ENCODE measurements at places on chromosomes 2 and 18. TPM values are rescaled to one million over a fixed set of nuclear protein-coding genes. Genes with fewer than 3 reads are reported as not detected.

DNA sequence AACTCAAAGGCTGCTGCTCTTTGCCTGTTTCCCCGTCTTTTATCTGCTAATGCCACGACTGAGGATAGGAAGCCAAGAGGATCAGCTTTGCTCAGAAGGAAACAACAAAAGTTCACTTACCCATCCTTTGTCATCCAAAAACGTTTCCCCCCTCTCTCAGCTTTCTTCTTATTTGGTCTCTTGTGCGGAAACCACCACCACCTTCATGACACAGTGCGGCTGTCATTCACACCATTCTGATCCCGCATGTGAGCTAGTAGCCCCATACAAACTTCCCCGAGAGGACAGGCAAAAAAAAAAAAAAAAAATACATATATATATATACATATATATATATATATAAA, 656 bp downstream of the LRRTM4 start:
- DNase-seq: no peak

DNA sequence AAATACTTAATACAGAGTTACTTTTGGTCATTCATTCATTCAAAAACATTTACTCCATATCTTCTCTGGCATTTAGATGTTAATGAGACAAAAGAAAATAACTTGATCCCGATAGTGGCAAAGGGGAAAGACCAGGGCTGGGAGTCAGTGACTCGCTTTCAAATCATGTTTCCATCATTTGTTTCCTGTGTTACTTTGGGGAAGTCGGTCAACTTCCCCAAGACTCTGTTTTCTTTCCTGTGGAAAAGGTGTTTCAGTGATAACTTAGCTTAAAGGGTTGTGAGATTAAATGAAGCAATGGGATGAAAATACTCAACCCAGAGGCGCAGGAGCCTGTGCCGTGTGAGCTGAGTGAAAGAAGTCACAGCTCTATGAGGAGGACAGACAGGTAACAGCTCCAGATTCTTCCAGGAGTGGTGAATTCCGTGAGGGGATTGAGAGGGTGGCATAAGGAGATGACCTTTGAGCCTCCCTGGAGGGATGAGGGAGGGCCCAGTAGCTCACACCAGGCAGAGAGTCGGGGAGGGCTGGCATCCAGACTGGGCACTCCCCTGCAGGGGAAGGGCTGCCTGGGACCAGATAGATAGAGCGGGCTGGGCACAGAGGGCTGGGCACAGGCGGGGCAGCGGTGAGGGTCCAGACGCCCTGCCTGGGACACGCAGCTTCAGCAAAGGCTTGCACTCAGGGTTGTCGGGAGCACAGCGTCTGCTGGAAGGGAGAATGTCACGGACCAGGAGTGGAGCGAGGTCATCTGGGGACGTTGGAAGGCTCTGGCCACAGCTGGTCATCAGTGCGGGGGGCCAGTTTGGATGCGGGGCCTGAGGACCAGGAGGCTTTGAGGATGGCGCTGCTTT, 70.1 kb downstream of the TSHZ1 start:
- no peak for DNase-seq

GRCh38 chr2:60608679-60609078, 55.2 kb upstream of the BCL11A start:
- DNase-seq: no peak

DNA sequence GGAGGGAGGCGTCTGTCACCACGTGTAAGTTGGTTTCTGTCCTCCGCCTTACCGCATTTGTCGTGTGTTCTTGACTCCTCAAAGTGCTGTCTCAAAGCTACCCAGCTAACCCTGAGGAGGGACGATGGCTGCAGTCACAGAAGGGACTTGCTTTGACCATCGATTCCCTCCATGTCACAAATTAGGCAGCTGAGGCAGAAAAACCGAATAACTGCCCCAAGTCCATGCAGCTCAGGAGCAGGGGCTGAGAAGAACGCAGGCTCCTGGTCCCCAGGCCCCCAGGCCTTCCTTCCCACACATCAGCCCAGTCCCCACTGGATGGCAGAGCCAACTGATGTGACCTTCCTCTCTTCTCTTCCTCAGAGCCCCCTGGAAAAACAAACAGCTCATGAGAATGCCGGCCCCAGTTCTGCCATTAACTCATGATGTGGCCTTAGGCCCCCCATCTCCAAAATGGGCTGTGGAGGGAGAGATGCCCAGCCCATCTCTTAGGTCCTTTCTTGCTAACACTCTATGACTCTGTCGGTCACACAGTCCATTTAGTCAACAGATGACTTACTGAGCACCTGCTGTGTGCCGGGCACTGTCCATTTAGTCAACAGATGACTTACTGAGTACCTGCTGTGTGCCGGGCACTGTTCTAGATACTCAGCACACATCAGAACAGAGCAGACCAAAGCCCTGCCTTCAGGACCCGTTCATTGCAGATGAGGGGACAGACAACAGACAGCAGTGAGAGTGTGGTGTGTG, 19.6 kb downstream of the MTERF4 start:
- DNase-seq: no peak

- no peak for DNase-seq
Measured at GRCh38 chr18:62138461-62139235, 48.2 kb downstream of the PIGN start.

DNA sequence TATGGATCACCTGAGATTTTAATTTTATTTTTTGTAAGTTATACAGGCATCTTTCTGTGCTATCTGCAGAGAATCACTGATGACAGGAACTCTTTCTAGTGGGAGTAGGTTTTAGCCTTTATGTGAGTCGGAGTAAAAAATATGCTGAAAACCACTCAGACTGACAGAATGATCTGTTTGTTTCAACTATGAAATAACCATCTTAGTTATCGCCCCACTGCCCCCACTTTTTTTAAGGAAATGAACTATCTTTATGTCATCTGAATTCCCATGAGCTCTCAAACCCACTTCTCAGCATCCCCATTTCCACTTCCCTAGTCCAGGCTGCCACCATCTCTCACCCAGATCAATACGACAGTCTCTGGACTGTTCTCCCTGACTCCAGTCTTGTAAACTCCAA, 38.9 kb downstream of the MRPL33 start:
- DNase-seq: no peak

CXCR2 gene
- not detected for polyA plus RNA-seq

POMC gene
- 9.6 TPM for polyA plus RNA-seq

GAL3ST2 gene
- not detected for polyA plus RNA-seq

BOLL gene
- polyA plus RNA-seq: not detected
